Stimulated activated naive CD8-positive, alpha-beta T cell treated with anti-CD3 and anti-CD28 coated beads, Interleukin-15, Interleukin-2, amounts not matched to agents 100 U/mL and 50 U/mL, for 24 hours (primary cell): ENCODE measurements at places on chromosomes 5 and 9.

DNA sequence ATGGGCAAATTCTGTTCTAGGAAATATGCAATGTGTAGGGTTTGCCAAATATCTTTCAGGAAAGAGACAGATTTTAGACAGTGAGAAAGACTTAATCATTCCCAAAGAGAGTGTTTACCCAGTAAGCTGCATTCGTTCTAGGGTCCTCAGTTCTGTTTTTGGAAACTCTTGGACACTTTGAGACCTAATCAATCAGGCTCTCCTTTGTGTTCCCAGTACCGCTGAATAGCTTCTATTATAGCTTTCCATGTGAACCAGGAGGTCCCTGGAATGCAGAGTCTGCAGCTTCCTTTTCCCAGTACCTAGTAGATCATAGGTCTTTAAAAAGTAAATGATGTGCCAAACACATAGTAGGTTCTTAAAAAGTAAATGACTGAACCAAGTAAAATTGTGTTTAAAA lies 11.4 kb upstream of the SPINK1 start:
- DNase-seq = no peak

DNA sequence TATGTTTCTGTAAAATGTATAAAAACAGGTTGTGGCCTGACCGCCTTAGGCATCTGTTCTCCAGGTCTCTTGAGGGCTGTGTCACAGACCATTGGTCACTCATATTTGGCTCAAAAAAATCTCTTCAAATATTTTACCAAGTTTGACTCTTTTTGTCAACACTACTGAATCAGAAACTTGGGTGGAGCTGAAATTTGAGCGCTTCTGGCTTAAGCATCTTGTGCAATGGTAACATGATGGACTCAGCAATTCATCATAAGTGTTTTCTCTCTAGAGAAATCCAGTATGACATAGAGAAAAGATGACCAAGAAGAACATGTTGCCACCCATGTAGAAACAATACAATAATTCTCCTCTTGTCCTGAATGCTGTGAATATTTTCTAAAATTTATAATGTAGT lies 387.9 kb downstream of the MAT2B start:
- no peak for DNase-seq

- DNase-seq = no peak
These were observed 572.6 kb upstream of the CLINT1 start for GRCh38 chr5:158431369-158432029.

GRCh38 chr5:178319541-178320041 lies 87.0 kb upstream of the PHYKPL start:
- DNase-seq = no peak

DNA sequence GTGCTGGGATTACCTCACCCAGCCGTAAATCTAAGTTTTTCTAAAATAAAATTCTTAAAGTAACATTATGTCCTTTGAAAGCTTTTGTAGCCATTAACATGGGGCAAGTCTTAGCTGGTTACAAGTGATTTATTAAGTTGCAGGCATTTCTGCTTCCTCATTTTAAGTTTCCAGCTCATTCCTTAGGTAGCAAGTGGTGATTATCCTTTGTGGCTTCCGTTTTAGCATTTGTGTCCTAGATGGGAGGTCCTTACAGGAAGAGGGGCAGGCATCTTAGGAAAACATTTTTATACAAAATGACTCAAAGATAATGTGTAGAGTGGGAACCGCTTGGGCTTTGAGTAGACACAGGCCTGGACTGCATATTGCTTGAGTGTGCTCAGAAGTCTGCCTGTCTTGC lies 35.0 kb upstream of the ROPN1L start:
- no peak for DNase-seq

- no peak for DNase-seq
These were observed 4.1 kb downstream of the SAXO1 start for GRCh38 chr9:19028835-19029451.
